ENCODE measurements at places on chromosomes 7 and 10. TPM values are rescaled to one million over a fixed set of nuclear protein-coding genes. Genes with fewer than 3 reads are reported as not detected.

DNA sequence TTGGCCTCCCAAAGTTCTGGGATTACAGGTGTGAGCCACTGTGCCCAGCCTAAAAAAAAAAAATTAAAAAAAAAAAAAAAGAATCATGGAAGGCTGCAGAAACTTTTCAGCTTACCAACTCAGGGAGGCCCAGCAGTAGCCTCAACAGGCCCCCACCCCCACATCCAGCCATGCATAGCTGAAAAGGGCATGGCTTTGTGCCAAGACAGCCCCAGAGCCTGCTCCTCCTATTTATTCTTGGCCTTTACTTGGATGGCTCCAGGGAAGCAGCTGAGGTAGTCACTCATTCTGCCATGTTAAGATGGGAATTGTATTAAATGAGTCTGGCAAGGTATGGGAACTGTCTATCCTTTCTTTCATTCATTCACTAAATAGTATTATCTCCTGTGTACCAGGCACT is 13.7 kb upstream of the CNNM2 start:
- no peak overlapping the region for H3K27ac ChIP-seq
- no peak overlapping the region for H3K4me3 ChIP-seq
- no peaks in the 10 kb centered on the region for H3K4me1 ChIP-seq
- no peaks in the 10 kb centered on the region for H3K27me3 ChIP-seq
- DNase-seq, result no peak

The CLDN3 gene
- not detected for total RNA-seq

- no peaks in the 10 kb centered on the region for H3K27me3 ChIP-seq
- no peak overlapping the region for H3K4me3 ChIP-seq
- DNase-seq, result no peak
- H3K36me3 ChIP-seq, result no peaks in the 10 kb centered on the region
- H3K27ac ChIP-seq, result no peak overlapping the region
Observed at GRCh38 chr10:131017566-131018285, 293.8 kb downstream of the TCERG1L start.

DNA sequence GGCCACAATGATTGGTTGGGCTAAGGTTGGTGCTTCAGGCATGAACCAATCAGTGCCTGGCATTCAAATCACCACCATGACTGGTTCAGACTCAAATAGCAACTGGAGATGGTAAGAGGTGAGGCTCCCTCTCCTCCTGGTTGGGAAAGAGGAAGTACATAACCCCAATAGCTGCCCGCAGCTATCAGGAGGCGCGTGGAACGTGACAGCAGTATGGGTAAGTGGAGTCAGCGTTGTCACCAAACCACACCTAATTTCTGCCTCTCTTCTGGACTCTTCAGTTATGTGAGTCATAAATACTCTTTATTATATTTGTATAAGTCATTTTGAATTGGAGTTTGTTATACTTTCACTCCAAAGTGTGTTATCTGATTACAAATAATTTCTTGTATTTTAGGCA is 17.9 kb upstream of the ITGA8 start:
- DNase-seq, result no peak
- no peak overlapping the region for H3K4me3 ChIP-seq
- H3K36me3 ChIP-seq, result no peaks in the 10 kb centered on the region
- H3K27ac ChIP-seq, result no peak overlapping the region
- H3K27me3 ChIP-seq, result no peaks in the 10 kb centered on the region

GRCh38 chr10:29896053-29896452 is 163.3 kb downstream of the JCAD start:
- no peak for DNase-seq
- peaks cover 9% of the 10 kb centered on the region for H3K4me1 ChIP-seq
- no peak overlapping the region for H3K4me3 ChIP-seq
- H3K36me3 ChIP-seq, result no peaks in the 10 kb centered on the region

- no peaks in the 10 kb centered on the region for H3K4me1 ChIP-seq
- H3K4me3 ChIP-seq, result no peak overlapping the region
- no peaks in the 10 kb centered on the region for H3K27me3 ChIP-seq
- DNase-seq, result no peak
- H3K27ac ChIP-seq, result no peak overlapping the region
Observed at GRCh38 chr10:794382-794956, 105.0 kb upstream of the DIP2C start.

DNA sequence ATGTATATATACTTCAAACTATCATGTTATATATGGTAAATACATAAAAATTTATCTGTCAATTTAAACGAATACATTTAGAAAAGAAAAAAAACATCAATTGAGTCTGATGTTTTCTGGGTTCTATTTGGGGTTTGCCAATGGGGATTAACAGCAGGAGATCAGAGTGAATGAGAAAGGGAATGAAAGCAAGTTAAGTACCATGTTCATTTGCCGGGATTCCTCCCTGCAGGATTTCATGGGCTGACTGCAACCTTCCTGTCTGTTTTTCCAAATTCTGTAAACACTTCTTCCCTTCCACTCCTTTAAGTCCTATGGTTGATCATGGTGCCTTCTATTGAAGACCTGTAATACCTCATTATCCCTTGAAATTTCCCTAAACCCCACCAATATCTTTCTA is 33.9 kb upstream of the SEMA3A start:
- no peak overlapping the region for H3K27ac ChIP-seq
- H3K27me3 ChIP-seq, result no peaks in the 10 kb centered on the region
- DNase-seq, result no peak
- H3K4me1 ChIP-seq, result no peaks in the 10 kb centered on the region
